Activated CD4-positive, alpha-beta memory T cell treated with anti-CD3 and anti-CD28 coated beads, Interleukin-2, amount 10 ng/mL, durations not matched to agents 7 days and 5 days (primary cell): ENCODE measurements at places on chromosomes 16 and 17.

GRCh38 chr16:52265446-52265861, 281.5 kb downstream of the TOX3 start:
- DNase-seq = no peak

DNA sequence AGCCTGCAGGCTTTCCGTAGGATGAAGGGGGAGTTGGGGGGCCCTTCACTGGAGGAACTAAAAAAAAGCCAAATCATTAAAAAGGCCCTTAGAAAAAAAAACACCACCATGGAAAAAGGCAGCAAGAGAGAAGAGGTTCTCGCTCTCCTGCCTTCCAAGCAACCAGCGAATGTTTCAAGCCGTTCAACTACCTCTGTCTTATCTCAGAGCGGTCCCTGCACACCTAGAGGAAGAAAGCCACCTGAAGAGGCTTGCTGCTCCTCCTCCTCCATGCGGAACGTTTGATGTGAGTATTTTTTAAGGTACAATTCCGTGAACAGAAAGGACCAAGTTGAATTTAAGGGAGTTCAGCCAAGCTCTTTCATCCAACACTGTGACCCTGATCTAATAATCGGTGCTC, 9.2 kb downstream of the NXN start:
- no peak for DNase-seq

DNA sequence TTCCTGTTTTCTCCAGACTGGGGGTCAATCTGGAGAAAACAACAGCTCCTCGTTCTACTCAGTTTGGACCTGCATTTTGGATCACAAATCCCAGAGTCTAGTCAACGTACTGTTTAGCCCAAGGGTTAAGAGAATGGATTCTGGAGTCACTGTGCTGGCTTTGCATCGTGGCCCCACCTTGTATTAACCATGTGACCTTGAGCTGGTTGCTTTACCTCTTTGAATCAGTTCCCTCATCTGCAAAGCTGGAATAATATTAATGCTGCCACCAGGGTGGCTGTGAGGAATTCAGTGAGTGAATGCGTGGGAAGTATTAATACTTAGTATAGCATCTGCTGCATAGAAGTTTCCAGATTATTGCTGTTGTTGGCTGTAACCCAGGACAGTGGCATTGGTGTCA, 11.3 kb upstream of the DHRS7C start:
- DNase-seq = no peak

DNA sequence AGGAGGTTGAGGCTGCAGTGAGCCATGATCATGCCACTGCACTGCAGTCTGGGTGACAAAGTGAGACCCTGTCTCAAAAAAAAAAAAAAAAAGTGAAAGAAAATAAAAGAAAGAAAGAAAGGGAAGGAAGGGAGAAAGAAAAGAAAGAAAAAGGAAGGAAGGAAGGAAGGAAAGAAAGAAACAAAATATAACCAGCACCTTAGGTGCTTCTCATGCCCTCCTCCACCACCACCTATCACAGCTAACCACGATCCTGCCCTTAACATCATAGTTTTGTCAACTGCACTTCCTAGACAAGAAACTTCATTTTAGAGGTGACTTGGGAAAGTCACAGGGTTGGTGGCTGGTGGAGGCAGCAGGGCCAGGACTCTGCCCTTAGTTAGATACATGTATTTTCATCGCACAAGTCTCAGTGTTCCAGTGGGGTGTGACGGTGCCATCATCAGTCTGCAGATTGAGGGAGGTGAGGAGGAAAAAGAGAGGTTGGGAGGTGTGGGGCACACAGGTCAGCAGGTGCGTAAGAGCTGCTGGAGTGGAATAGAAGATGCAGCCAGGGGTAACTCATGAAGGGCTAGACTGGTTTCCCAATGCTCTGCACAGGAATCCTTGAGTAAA, 10.0 kb downstream of the SUPT4H1 start:
- DNase-seq = no peak

DNA sequence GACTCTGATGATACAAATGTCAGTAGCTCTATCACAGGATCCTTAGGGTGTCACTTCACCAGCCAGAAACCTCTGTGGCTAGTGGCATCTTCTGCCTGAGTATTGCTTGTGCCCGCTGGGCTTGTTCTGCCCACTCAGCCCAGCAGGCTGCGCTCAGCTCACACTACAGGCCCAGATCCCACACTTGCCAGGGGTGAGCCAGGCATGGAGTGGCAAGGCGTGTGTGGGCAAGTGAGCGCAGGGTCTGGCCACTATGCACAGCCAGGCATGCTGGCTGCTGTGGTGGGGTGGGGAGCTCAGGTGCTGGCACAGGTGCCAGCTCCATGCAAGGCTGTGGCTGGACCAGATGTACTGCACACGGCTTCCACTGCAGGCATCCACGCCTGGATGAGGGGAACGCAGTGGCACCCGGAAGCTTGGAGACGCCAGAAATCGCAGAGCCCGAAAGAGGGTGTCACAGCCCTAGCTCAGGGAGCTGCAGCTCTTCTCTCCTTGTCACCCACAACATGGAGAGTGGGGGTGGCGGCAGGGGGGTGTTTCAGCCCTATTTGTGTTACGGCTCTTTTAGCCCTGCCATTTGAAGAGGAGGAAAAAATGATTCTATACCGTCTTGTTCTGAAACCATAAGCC, 10.2 kb downstream of the CFAP97D1 start:
- no peak for DNase-seq

DNA sequence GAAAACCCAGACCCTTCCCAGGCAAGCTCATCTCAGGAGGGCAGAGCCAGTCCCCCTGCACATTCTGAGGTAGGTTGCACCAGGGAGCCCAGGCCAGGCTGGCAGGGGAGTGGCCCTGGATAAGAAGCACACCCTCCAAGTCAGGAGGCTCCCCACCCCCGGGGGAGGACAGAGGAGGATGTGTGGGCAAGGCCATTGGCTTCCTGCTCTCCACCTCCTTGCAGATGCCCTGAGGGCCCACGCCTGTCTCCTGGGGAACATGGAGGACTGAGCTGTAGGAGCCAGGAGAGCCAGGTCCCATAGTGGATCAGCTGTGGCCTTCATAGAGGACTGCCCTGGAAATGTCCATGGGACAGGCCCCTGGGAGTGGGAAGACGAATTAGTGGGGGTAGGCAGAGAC, 126.7 kb downstream of the IRF8 start:
- no peak for DNase-seq

GRCh38 chr16:84361546-84361945, 6.8 kb upstream of the ATP2C2 start:
- no peak for DNase-seq

DNA sequence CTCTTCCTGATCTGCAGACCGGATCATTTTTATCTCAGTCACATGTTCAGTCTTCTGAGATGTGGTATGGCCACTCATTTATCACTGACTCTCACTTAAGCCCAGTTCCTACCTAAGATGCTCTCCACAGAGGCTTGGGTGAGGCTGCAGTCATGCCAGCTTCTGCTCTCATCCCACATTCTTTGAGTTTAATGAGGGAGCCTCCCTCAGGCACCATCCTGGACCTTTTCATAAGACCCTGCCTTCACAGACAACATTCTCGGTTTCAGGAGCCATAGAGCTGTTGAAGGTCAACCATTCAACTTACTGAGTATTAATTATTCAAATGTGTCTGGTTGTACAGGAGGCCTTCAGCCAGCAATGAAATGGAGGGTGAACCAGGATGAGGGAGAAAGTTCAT, 23.6 kb upstream of the HNF1B start:
- no peak for DNase-seq

GRCh38 chr16:21652453-21652852, at the start of gene IGSF6:
TSS of gene IGSF6 (minus strand) at chr16:21652608. CDS start at chr16:21652598, 10 bp downstream.
- DNase-seq = no peak

DNA sequence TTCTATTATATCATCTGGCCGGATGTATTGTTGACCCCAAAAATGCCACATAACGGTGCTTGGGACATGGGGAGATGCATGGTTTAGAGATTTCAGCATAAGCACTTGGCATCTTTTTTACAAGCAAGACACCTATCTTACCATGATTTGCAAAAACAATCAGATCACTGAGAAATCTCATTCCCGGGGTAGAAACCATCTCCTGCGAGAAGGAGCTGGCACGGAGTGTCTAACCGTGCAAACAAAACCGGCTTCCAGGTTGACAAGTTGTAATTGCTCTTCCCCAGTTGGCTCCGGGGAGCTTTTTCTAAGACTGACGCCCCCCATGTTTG, 1.0 kb downstream of the SLC16A6 start:
- DNase-seq = no peak

DNA sequence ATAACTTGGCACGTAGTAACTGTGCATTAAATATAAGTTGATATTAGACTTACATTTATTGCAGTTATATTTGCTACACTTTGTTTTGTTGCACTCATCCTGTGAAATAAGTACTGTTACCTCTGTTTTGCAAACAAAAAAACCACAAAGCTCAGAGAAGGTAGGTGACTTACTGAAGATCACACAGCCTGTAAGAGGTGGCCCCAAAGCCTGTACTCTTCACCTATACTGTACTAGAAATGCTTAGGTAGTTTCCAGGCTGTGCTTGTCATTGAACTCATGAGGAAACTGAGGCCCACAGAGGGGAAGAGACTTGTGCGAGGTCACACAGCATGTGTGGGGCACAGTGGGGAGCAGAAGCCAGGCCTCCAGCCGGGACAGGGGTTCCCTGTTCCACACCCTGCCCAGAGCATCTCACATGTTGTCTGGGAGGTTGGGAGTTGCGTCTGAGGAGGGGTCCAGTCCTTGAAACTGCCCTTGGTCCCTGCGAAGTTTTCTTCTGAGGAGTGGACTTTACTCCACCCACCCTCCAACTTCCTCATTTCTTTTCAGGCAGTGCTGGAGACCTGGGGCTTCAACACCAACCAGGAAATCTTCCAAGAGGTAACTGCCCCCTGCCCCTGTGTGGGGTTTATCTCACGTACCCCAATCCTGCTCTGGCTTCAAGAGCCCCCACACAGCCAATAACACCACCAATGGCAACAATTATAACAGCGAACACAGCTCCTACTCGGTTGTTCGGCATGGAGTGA, 13.0 kb downstream of the CETP start:
- no peak for DNase-seq

GRCh38 chr17:37543637-37544052, 54.0 kb downstream of the DUSP14 start:
- no peak for DNase-seq
